Central memory CD4-positive, alpha-beta T cell (primary cell): ENCODE measurements at places on chromosomes 2 and 18.
A peak's percentile ranks its signal among the peaks of the same experiment; 100 is the strongest.

GRCh38 chr2:226631671-226632070 lies 167.9 kb downstream of the IRS1 start:
- DNase-seq, result no peak

DNA sequence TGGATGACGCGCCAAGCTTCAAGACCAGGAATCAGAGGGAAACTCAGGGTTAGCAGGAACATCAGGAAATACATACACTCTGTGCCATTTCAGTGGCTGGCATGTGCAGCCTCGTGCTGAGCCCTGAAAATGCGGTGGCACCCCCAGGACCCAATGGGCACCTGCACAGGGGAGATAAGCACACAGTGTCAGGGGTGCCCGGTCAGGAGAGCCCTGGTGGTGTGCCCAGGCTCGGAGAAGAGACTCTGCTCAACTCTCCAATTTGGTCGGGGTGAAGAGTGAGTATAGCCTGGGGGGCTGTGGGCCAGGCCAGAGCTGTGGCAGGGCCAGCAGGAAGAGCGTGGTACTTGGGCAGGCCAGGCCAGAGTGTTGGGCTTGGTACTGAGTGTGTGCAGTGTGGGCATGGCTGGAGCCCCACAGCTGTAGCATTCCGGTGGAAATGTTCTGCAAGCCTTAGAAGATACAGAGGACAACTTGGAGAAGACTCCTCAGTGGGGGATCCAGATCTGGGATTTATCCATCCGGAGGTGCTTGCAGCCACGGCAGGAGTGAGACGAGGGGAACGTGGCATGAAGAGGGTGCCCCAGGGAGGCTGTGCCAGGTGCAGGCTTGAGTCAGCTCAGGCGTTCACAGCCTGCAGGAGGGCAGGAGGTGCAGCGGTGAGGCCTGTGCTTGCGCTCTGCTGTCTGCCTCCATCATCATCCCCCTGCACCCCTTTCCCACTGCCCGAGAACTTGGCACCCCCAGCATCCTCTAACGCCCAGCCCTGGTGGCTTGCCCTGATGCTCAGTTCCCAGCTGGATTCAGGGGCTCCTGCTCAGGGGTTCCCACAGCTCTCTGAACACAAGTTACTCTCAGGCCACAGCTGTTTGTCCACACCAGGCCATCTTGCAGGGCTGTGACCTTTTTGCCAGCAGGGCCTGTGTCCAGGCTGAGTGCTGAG lies 451.7 kb upstream of the HS6ST1 start:
- no peak for DNase-seq

GRCh38 chr18:36620788-36621187 lies 208.0 kb downstream of the TPGS2 start:
- no peak for DNase-seq

- DNase-seq, result no peak
Measured at GRCh38 chr2:97669448-97669847, at the start of gene C2orf92. Gene C2orf92, plus strand, starts transcription at chr2:97669713. Its CDS starts 76 bp downstream, at chr2:97669789.

DNA sequence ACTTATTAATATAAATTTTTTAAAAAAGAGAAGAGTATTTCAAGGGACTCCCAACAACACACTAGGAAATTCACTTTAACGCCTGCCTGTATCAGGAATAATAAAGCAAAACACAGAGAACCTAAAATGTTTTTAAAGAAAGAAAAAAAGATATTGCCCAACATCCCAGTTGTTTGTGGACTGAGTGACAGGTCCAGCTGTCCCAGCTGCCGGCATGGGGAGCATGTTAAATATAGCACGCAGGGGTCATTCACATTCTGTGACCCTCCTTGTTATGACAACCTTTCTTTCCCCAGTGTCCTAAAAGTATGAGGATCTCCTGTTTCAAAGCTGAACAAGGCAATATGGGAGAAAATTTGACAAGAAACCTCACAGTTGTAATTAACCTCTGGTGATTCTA lies 4.4 kb downstream of the KLHL41 start:
- no peak for DNase-seq

DNA sequence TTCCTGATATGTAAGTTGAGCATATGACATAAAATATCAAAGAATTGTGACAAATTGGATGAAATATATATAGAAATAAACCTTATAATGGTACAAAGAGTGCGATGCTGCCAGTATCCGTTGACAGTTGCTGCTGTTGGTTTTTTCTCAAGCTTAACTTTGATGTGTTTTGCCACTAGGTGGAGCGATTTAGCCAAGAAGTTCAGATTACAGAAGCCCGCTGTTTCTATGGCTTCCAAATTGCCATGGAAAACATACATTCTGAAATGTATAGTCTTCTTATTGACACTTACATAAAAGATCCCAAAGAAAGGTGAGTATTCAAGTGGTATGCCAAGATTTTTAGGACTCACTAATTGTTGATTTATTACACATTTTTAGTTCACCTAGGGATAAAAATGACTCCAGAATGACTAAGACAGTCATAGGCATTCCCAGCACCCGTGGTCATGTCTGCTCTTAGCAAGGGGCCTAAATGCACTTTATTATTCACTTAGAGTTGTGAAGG lies 2.1 kb downstream of the RRM2 start:
- DNase-seq, result peak; percentile 70

DNA sequence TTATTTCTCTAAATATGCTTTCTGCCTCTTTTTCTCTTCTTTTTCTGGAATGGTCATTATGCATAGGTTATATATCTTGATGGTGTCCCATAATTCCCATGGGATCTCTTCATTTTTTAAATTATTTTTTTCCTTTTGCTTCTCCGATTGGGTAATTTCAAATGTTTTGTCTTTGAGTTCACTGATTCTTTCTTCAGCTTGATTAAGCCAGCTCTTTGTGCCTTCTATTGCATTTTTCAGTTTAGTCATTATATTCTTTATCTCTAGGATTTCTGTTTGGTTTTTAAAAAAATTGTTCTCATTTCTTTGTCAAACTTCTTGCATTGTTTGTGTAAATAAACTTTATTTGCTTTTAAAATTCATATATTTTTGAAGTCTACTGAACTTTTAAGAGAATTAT lies 251.1 kb downstream of the INSIG2 start:
- no peak for DNase-seq

GRCh38 chr2:85661139-85661858 lies 6.7 kb downstream of the SFTPB start:
- no peak for DNase-seq

GRCh38 chr2:6957910-6958615 lies 40.9 kb downstream of the RNF144A start:
- DNase-seq, result no peak

DNA sequence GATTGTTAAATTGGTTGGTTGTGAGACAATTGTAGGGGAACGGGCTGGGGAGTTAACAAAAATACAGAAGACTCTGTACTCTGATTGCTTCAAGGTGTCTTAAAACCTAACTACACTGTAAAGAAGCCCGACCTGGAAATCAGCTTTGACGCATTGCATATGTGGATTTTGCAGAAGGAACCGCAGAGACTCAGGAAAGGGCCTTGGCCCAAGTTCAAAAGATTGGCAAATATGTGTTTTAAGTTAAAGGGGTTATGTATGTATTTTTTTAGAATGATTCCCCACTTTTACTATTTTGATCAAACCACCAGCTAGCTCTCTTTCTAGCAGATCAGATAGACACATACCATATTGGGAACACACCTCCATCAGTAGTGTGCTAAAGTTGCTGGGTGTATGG lies 18.0 kb upstream of the EDAR start:
- no peak for DNase-seq

GRCh38 chr2:7633566-7634153 lies 716.4 kb downstream of the RNF144A start:
- no peak for DNase-seq

GRCh38 chr2:205882806-205883425 lies 200.6 kb downstream of the NRP2 start:
- DNase-seq, result no peak

GRCh38 chr2:157327200-157327599 lies 1.6 kb upstream of the ERMN start:
- no peak for DNase-seq

DNA sequence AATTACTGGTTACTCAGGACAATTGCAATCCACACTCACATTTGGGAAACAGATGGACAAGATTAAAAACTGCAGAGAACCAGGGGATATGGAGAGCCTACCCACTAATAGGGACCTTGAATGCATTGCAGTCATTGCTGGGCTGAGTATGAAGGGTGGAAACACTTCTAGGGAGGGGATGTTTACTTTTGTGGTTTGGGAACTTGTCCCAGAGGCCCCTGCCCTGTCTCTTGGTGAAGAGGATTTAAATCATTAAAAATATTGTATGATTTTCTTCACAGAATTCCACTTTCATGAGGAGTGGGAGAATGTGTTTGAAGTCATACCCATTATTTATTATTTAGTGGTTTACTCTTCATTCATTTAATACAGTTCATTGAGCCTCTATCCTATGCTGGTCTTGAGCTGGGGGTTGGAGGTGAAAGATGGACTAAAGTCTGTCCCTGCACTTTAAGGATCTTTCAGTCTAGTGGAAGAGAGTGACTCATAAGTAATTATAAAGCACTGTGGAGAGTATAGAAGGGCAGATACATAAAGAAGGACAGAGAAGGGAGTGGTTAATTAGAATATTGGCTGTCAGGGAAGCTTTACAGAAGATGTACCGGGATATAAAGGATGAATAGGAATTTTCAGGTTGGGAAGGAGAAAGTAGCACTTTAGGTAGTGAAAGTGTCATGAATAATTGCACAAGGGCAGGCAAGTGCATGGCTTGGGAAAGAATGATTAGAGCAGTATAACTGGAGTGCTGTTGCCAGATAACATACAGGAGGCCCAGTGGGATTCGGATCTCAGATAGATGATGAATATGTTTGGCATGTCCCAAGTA lies 313.4 kb downstream of the LPIN1 start:
- DNase-seq, result no peak

DNA sequence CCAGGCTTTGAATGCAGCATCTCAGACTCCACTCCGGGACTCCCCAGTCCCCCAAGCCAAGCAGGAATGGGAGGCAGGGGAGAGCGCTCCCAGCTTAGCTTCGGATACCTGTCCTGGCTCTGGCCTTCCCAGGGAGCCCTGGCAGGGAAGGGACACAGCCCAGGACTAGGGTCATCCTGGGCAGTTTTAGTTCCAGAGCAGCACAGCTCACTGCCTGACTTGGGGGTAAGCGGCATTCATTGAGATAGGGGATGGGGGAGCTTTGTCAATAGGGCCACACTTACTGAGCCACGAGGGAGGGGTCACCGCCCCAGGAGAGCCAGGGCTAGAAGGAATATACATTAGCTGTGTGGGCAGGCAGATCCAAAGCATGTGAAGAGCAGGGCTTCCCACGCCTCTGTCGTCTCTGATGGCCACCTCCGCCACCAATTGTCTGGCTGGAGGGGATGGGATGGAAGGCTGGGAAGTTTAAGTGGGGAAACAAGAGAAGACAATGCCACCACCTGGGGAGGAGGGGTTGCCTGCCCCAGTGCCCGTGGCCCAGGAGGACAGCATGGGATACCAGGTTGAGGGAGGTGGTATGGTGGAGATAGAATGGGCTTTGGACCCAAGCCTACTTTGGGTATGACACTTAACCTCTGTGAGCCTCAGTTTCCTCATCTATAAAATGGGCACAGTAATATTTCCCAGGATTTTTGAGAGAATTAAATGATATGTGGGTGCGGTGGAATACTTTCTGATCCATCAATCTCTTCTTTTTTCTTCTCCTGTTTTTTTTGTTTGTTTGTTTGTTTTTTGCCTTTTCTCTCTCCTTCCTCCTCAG lies 40.2 kb downstream of the SCTR start:
- no peak for DNase-seq

DNA sequence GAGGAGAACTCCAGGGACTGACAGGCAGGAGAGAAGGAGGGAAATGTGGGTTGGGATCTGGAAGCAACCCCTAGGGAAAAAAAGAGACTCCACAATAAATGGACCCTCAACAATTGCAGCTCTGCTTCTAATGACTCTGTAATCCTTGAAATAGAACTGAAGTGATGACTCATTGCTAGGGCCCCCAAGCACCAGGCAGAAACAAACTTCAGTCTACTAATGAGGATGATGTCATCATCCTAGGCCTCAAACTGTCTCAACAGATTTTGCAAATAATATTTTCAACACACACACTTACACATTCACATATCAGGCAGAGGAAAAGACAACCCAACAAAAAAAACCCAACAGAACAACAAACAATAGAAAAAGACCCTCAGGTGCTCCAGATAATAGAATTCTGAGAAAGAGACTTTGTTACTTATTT lies 143.3 kb downstream of the HDAC4 start:
- DNase-seq, result no peak

DNA sequence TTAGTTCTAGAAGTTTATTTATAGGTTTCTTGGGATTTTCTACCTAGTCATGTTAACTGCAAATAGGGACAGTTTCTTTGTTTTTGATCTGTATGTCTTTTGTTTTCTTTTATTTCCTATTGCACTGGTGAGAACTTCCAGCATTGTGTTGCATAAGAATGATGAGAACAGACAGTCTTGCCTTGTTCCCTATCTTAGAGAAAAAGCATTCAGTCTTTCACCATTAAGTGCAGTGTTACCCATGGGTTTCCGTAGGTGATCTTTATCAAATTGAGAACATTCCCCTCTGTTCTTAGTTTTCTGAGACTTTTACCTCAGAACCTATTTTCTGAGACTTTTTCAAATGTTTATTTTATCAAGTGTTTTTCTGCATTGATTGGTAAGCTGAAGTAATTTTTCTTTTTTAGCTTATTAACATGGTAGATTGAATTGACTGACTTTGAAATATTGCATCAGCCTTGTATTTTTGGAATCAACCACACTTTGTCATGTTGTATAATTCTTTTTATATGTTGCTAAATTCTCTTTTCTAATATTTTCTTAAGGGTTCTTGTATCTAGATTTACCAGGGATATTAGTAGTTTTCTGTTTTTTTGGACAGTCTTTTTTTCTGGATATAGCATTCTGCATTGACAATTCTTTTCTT lies 17.2 kb downstream of the MFSD6 start:
- no peak for DNase-seq

DNA sequence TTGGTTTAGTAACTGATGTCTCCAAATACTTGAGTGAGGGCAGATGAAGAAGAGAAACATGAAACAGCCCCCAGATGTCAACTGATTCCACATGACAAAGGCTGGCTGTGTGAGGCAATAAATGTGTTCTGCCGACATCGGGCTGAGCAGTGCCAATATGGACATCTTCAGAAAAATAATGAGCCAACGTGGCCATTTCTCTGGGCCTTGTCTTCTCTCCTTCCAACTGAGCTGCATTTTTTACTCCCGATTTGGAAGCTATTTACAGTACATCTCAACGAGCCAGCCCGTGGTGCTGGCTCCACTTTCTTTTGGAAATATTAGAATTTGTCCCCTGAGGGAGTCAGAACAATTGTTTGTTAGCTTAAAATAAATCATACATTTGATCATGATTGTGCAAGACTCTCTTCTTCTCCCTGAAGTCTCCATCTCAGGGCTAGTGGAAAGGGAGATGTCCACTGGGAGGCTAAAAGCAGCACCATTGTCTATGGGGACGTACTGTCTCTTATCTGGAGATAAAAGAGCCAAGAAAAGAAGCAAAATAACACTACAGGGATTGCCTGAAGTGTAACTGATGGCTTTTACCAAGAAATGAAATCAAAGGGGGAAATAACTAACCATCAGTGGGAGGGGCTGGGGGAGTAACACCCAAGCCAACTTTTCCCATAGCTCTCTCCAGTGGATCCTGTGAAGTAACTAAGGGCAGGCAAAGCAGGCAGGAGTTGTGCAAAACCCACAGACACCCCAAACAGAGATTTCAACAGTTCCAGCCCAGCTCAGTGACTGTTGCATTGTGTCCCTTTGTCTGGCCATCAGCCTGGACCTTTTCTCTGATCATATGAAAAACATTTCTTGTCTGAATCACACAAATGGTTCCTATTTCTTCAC lies 114.8 kb downstream of the RDH14 start:
- DNase-seq, result no peak

- DNase-seq, result no peak
Measured at GRCh38 chr2:30425326-30425725, 21.7 kb upstream of the LCLAT1 start.
